ENCODE measurements at places on chromosomes 12 and 14.

DNA sequence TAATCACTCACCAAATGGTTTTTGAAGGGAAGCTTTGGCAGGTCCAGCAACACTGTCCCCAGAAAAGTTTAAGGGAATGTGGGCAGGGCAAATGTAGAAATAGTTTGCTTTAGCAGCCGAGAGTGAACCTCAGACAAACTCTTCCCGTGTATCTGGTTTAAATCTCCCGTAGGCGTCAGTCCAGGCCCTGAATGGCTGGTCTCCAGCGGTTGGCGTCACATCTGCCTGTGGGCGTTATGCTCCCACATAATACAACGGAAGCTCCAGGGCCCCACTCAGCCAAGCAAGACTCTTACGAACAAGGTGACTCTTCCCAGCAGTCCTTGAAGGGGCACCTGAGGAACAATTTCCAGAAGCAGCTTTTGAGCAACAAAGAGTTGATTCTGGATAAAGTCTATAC, 942 bp downstream of the ZC2HC1C start:
- DNase-seq = no peak

- DNase-seq = no peak
These were observed 13.7 kb upstream of the SIX1 start for GRCh38 chr14:60662982-60663381.

GRCh38 chr14:92600318-92601053, 86.9 kb downstream of the RIN3 start:
- no peak for DNase-seq

GRCh38 chr12:3328081-3328480, 162.9 kb upstream of the PRMT8 start:
- no peak for DNase-seq

- DNase-seq = no peak
These were observed 379.1 kb downstream of the NELL2 start for GRCh38 chr12:44497044-44497443.

DNA sequence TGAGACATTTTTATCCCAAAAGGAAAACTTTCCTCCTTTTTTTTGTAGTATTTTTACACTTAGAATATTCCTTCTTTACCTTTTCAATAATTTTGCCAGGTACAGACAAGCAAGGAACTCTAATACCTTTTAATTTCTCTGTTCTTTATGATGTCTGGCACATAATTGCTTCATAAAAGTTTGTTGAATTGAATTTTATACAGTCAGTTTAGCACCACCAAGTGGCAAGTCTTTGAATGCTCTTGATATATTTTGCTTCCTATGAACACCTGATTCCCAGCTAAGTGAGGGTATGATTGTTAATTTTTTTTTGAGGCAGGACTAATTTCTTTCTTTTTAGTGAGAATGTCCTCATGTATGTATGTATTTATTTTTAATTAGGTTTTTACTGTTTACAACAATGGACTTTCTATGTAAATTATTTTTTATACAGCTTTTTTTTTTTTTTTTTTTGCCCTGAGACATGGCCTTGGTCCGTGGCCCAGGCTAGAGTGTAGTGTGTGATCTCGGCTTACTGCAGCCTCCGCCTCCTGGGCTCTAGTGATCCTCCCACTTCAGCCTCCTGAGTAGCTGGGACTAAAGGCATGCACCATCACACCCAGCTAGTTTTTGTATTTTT, 6.9 kb downstream of the TBC1D15 start:
- DNase-seq = no peak

DNA sequence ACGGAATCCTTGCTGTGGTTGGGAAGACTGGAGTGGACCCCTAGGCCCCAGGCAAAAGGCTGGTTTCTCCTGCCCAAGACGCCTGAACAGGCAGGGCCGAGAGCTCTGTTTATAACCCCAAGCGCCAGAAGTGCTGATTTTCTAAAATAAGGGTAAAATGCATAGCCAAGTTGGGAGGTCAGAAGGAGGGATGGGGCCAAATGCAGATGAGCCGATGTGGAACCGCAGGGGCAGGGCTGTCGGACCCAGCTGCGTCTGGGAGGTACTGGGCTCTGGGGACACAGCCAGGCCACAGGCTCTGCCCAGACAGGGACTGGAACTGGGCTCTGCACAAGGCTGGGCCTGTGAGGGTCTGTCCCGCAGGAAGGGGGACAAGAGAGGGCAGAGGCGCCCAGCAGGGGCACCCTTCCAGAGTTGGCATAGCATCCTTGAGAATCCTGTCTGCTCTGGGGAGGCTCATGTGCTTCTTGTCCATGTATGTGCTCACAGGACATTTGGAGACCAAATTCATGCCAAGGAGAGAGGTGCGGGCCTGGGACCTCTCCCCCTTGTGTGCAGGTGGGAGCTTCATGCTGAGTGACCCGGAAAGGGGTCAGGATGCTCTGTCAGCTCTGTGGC, 49.1 kb downstream of the JAG2 start:
- no peak for DNase-seq

- no peak for DNase-seq
These were observed 77.6 kb upstream of the NID2 start for GRCh38 chr14:52146504-52146903.

DNA sequence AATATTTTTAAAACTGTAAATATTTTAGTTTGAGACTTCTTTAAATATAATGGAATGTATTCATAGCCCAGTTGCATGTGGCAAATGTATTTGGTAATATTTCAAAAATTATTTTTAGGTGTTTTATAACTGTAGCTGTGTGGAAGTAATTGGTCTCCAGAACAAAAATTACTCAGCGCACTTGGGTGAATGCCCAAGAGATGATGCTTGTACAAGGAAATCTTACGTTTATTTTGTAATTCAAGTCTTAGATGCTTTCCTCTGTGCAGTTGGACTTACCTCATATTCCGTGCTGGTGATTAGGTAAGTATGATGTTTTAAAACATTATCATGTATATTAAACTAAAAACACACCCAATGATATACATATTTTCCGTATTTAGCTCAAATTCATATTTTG, 76.7 kb upstream of the SLCO1B1 start:
- DNase-seq = no peak

GRCh38 chr14:50357124-50357523, 39.6 kb downstream of the CDKL1 start:
- DNase-seq = no peak

- DNase-seq = no peak
These were observed 23.8 kb downstream of the MVK start for GRCh38 chr12:109597414-109597794.

DNA sequence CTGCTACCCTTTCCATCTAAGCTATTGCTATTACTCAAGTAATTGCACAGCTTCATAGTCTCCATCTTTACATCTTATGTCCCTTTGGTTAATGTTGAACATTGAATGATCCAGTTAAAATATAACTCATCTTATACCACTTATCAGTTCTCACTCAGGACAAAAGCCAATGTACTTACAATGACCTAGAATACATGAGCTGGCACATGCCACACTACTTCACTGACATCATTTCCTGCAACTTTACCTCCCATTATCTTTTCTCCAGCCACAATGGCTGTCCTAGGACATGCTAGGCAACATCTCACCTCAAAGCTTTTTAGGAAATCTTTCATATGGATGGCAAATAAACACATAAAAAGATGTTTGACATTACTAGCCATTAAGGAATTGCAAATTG, 309.2 kb downstream of the FOXG1 start:
- no peak for DNase-seq

DNA sequence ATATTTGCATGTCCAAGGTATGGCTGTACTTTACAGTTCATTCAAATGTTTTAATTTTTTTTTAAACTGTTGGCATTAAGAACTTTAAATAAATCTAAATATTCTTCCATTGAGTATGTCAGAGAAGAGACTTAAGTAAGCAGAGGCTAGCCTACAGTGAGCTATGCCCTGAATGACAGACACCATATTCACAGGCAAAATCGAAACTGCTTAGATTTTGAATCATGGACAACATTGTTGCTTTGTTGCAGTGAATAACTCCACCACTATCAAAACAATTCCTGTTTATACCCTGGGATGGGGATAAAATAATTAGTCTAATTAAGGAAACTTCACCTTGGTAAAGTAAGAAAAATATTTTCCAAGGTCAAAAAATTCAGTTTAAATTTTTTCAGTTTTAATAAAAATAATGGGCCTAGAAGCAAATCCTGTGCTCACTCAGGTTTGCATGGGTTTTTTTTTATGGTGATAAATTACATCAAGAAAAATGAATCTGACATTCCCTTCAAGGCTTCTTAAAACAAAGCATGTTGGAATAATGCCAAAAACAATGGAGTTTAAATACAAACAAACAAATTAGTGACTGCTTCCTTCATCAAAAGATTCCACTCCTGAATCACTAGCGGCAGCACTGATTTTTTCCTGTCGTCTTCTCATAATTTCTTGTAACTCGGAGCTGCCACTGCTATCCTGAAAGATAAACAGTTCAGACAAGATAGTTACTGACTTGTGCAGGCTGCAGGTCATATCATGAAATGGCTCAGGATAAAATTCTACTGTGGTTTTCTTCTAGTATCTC, 168.2 kb downstream of the EPS8 start:
- DNase-seq = no peak

- DNase-seq = no peak
These were observed 461.3 kb downstream of the BCAT1 start for GRCh38 chr12:24487606-24488005.

GRCh38 chr12:103313894-103314293, 181.9 kb downstream of the C12orf42 start:
- DNase-seq = no peak

DNA sequence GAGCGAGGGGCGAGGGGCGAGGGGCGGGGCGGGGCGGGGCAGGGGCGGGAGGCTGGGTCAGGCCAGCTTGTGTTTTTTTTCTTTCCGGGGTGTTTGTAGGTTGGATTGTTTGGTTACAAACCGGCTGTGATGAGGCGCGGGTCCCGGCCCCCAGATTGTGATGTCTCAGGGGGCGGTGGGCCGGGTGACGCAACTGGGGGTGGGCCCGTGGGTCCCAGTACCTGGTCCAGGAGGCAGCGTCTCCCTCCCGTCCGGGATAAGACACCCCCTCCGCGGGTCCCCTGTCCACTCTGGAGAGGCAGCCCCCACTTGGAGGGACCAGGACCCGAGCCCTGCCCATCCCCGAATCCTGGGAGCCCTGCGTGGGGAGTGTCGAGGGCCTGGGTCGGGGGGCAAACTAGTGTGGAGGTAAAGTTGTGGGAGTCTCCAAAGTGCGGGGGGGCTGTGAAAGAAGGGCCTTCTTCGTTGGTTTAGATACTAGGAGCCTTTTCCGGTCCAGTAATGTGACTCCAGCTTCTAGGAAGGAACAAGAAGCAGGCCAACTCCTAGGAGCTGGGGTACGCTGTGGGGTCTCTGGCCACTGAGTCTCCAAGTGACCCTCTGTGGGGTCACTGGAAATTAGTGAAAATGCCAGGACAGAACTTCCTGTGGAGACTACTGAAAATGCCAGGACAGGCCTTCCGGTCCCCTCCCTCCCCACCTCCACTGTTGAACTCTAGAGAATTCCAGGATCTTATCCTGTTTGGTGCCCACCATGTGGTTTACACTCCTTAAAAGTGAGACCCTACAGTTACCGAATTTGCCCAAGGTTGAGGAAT, 579 bp upstream of the CLMN start:
- no peak for DNase-seq

DNA sequence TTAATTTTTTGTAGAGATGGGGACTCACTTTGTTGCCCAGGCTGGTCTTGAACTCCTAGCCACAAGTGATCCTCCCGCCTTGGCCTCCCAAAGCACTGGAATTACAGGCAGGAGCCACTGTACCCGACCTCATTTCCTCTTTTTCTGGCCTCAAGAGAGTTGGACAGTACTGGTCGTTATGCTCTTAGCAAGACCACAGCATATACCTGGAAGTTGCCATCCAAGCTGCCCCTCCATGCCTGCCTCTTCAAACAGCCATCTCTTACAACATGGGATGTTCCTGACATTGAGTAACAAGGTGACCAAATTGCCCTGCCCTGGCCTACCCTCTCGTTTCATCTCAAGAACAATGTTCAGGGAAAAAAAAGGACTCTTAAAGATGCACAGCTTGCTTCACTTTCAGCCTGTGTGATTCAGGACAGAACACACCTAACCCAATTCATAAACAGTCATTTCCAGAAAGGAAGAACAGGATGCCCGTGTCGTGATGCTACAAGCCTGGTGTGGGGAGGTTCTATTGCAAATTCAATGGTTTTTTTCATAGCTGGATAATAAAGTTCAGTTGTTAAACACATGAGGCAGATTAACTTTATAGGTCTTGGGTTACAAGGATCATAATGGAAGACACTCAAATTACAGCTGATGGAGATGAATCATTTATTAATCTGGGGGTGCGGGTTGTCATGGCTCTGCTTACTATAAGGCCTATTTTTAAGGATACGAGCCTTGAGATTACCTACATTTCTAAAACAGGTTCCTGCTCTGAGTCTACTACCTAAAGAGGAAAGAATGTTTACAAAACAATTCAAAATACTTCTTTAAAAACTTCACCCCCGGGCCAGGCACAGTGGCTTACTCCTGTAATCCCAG, 11.9 kb downstream of the GLTP start:
- DNase-seq = no peak

DNA sequence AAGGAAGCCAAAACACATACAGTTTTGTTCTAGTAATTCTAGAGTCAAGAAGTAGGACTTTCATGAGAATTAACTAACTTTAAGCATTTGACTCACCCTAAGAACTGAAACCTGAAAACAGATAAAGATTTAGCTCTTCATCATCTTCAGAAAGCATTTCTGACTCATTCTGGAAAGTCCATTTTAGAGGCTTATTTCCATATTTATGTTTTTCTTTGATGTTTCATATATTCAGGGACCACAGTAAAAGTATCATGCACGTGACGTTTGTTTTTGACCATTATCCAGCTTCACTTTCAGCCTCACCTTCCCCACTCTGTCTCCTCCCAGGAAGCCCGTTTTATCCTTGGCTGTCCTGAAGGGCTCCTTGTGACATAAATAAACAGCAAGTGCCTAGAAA, 79.2 kb downstream of the MDGA2 start:
- DNase-seq = no peak

GRCh38 chr14:104239861-104240301, 101.5 kb downstream of the KIF26A start:
- no peak for DNase-seq

- no peak for DNase-seq
These were observed 44.3 kb downstream of the ATP23 start for GRCh38 chr12:57985685-57986084.

GRCh38 chr12:89977405-89978085, 268.9 kb upstream of the ATP2B1 start:
- no peak for DNase-seq

GRCh38 chr12:9951026-9951675, 19.0 kb upstream of the CLEC2A start:
- no peak for DNase-seq

DNA sequence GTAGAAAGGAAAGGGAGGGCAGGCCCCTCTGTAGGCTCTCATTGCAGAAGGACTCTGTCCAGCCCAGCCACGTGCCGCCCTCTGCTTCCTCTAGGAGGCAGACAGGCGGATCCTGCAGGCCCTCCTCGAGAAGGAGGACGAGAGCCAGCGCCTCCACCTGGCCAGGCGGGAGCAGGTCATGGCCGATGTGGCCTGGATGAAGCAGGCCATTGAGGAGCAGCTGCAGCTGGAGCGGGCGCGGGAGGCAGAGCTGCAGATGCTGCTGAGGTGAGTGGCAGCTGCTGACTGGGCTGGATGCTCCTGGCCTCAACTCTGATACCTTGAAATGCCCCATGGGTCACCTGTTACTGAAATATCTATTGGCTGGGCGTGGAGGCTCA, 10.9 kb downstream of the TCHP start:
- no peak for DNase-seq

GRCh38 chr12:132413931-132414588, 75.9 kb upstream of the FBRSL1 start:
- DNase-seq = no peak
